ENCODE measurements at places on chromosomes 13 and 19. TPM values are rescaled to one million over a fixed set of nuclear protein-coding genes. Genes with fewer than 3 reads are reported as not detected.

- DNase-seq = no peak
Observed at GRCh38 chr13:33925563-33925962, 107.6 kb downstream of the RFC3 start.

DNA sequence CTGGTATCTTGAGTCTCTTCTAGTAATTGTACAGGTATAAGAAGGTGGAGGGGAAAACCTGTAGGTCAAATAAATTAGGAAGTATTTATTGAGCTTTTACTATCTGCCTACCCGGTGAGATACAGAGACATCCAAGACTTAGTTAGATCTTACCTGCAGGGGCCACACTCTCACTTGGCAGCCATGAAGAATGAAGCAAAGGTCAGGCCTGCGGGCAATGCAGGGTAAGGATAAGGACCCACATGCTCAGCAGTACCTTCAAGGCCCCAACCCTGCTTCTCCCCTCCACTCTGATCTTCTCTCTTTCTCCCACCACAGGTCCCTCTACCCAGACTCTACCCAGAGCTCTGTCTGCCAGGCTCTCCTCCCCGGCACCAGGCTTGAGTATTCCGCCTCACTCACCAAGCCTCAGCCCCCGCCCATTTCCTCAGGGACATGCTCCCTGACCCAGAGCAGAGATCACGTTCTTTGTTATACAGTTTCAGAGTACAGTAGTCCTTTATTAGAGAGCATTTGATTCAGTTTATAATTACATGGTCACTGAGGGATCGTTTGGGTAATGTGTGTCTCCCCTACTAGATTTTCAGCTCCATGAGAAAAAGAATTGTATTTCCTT is 18.9 kb upstream of the CLDN10 start:
- DNase-seq = peak; percentile 91

DNA sequence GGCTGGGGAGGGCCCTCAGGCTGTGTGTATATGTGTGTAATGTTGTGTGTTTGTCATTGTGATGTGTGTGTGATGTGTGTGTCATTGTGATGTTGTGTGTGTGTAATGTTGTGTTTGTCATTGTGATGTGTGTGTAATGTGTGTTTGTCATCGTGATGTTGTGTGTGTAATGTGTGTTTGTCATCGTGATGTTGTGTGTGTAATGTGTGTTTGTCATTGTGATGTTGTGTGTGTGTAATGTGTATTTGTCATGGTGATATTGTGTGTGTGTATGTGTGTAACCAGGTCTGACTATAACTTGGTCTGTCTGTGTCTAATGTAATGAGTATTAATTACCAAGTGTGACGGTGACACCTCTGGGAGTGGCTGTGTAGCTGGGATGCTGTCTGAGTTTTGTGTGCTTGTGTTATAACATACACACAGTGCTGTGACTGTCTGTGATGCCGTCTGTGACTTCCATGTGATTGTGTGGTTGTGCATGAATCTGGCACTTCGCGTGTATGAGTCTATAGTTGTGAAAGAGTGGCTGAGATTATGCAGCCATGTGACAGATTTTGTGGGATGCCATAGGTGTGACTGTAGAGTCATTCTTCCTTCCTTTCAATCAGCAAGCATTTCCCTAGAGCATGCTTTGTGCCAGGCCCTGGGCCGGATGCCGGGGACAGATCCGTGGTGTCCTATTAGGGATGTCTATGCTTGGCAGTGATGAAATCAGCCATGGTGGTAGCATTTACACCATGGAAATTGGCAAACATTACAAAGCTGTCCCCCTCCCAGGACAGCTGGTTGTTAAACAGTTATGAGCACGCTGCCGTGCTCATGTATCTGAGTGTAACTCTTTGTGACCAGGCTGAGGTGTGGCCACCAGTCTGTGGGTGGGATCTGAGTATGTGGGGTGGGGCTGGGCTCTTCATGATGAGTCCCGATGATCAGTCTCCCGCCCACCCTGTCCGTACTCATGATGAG is 6.4 kb downstream of the TNFSF14 start:
- peak; percentile 11 for DNase-seq

DNA sequence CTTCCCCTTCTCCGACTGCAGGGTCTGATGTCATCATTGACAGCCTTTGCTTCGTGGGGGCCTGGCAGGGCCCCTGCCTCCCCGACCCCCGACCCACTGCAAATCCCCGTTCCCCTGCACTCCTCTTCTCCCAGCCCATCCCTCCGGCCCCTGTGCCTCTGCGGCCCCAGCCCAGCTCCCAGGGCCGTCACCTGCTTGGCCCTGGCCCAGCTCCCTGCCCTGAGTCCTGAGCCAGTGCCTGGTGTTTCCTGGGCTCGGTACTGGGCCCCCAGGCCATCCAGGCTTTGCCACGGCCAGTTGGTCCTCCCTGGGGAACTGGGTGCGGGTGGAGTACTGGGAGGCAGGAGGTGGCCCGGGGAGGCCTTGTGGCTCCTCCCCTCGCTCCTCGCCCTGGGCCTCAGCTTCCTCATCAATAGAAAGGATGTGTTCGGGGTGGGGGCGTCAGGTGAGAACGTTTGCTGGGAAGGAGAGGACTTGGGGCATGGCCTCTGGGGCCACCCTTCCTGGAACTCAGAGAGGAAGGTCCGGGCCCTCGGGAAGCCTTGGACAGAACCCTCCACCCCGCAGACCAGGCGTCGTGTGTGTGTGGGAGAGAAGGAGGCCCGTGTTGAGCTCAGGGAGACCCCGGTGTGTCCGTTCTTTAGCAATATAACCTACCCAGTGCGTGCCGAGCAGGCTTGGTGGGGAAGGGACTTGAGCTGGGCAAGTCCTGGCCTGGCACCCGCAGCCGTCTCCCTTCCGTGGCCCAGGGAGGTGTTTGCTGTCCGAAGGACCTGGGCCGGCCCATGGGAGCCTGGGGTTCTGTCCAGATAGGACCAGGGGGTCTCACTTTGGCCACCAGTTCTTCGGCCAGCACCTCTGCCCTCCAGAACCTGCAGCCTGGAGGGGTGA is 15.9 kb upstream of the CELF5 start:
- DNase-seq = no peak

DNA sequence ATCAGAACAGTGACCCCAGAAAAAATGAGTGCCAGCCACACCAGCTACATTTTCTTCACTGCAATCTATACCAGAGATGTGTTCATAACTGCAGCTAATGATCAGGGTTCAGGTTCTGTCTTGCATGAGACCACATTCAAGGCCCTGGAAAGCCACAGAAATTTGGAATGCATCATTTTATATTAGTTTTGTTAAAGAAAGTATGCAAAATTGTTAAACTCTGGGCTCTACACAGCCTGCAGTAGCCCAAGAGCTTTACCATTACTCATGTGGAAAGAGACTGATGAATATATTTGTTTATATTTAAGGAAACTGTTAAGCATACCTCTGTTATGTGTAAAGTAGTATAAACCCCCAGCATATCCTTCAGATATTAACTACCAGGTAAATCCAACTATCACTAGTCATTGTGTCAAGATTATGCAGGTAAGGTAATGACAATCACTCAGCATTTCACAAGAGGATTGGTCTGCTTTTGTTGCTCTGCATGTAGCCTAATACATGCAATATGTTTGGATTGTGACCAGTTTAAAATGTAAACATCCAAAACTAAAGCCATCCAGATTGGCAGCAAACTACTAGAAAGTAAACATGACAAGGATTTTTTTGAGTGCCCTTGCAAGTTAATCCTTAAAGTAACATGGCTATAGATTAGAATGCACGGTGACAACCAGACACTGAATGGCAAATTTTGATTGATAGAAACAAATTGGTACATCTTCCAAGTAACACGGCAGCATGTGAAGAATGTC is 429.1 kb upstream of the ARGLU1 start:
- no peak for DNase-seq

DNA sequence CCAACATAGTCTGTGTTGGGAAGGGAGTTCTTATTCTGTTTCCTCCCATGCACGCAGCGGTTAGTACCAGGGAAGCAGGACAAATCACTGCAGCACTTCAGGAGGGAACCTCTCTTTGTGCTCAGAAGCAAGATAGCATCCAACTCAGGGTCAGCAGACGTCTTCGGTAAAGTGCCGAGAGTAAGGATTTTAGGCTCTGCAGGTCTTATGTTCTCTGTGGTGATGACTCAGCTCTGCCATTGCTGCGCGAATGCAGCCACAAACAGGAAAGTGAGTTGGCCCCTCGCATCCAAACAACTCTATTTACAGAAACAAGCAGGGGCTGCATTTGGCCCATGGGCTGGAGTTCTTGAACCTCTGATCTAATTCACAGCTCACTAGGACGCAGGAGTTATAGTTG is 122.1 kb upstream of the SPATA13 start:
- DNase-seq = peak; percentile 68

GRCh38 chr19:54030895-54031586 is 32.7 kb downstream of the VSTM1 start:
- DNase-seq = peak; percentile 56

DNA sequence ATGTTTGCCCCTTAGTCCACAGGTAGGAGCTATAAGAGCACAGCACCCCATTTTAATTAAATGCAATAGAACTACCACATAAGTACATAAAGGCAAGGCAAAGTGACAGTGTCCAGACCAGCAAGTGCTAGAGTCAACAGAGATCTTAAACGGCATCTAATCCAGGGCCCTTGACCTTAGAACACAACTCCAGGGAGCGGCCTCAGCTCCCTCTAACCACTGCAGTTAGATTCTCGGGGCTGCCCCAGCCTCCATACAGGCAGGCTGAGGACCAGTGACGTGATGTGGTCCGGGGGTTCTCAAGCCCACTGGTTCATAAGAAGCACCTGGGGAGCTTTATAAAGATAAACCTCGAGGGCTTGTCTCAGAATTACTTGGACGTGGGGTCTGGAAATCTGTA is 10.0 kb upstream of the ATP12A start:
- DNase-seq = no peak

DNA sequence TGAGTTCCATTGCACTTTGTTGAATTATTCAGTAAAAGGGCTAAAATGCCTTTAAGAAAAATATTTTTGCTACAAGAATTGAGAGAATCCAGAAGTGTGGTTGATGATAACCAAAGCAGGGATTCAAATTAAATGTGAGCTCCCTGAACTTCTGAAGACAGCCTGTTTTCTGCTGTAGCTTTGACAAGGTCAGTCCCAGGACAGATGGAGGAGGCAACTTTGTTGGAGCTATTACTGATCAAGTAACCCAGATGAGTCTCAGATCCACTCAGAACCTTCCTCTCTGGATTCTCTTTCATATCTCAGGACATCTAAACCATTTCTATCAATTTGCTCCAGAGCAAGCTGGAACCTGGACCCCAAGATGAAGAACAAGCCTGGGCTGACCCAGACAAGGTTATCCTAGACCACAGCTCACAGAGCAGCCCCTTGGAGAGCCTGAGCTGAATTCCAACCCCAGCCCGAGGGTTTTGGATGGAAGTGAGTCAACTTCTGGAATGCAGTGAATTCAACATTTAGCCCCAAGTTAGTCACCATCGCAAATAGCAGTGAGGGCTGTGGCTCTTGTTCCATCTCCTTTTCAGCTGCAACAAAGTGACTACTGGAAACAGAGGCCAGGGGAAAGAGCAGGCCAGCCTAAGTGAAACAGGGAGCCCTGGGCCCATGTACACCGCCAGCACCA is 137.8 kb upstream of the TSC22D1 start:
- peak; percentile 64 for DNase-seq

DNA sequence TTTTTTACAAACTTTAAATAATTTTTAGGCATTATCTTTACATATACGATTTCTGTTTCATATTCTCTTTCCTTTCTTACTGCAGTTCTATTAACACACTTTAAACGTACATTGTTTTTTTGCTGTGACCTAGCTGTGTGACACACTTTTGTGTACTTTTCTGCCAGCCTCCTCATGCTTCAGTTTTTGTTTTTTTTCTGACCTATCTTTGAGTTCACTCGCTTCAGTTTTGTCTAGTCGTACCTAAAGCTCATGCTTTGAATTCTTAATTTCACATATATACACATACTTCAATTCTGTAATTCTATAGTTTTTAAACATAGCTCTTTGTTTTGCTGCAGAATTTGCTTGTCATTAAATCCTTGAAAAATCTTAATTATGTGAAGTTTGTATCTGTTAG is 150.4 kb downstream of the PDS5B start:
- no peak for DNase-seq

DNA sequence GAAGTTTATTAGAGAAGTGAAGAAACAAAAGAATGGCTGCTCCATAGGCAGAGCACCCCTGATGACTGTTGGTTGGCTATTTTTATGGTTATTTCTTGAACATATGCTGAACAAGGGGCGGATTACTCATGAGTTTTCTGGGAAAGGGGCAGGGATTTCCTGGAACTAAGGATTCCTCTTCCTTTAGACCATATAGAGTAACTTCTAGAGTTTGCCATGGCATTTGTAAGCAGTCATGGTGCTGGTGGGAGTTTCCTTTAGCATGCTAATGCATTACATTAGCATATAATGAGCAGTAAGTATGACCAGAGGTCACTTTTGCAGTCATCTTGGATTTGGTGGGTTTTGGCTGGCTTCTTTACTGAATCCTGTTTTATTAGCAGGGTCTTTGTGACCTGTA is 38.7 kb upstream of the PCDH8 start:
- DNase-seq = no peak

GRCh38 chr19:34353546-34353945 is 11.4 kb upstream of the GPI start:
- DNase-seq = no peak

DNA sequence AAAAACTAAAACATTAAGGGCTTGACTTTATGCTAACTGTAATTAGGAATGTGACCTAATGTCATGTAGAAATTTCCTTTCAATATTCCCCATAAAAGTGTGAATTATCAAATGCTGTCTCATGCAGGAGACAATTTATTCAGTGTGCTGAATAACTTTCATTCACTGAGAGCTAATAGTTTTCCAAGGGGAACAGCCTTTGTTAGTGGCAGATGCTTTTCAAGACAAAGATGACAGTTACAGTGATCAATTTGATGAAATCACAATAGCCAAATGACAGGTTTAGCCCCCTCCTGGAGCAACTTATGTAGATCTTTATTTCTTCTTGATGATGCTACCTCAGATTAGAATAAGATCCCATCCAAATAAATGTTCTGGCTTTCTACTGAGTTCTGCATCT is 275.5 kb downstream of the ITGBL1 start:
- no peak for DNase-seq

GRCh38 chr13:23656637-23657371 is 86.6 kb downstream of the TNFRSF19 start:
- no peak for DNase-seq

DNA sequence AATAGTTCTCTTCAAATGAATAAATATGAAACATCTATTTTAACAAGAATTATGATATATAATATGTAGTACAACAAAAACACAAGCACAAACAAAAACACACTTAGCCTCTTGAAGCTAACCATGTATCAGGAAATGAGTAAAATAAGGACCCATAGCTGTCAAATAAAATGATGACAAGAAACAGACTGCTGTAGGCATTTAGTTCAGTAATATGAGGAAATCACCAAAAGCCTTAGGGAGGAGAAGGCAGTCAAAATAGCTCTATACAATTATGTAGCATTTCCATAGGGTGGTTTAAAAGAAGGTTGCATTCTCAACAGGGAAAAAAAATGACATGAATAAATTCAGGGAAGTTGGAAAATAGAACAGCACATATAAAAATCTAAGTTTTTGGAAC is 163.4 kb downstream of the PCDH20 start:
- no peak for DNase-seq

- no peak for DNase-seq
Observed at GRCh38 chr19:51331193-51331592, 10.7 kb downstream of the VSIG10L start.

The KLK4 gene
- not detected for total RNA-seq

The ADAT3 gene
- 2.6 TPM for total RNA-seq

The RGL3 gene
- total RNA-seq = 2.2 TPM

The ARHGAP45 gene
- 4.9 TPM for total RNA-seq

The MEDAG gene
- not detected for total RNA-seq

The PIK3R2 gene
- 7.2 TPM for total RNA-seq

The CAMSAP3 gene
- 0.24 TPM for total RNA-seq

The ZNF208 gene
- total RNA-seq = 0.26 TPM

The NDUFA7 gene
- 46.4 TPM for total RNA-seq

The FRY gene
- 0.29 TPM for total RNA-seq

The IGSF23 gene
- not detected for total RNA-seq

Measured in SK-MEL-5 (cell line).